Stimulated activated CD8-positive, alpha-beta memory T cell treated with anti-CD3 and anti-CD28 coated beads, Interleukin-4, amount 100 ng/mL, for 4 hours (primary cell): ENCODE measurements at places on chromosomes 1 and 21.

- no peak for DNase-seq
Measured at GRCh38 chr21:33433425-33434114, 30.4 kb downstream of the IFNGR2 start.

- DNase-seq, result no peak
Measured at GRCh38 chr21:38999161-38999560, 184.1 kb downstream of the PSMG1 start.

- DNase-seq, result no peak
Measured at GRCh38 chr1:210478820-210479219, 150.1 kb downstream of the HHAT start.

GRCh38 chr1:8989821-8990220, 36.4 kb downstream of the SLC2A7 start:
- no peak for DNase-seq

DNA sequence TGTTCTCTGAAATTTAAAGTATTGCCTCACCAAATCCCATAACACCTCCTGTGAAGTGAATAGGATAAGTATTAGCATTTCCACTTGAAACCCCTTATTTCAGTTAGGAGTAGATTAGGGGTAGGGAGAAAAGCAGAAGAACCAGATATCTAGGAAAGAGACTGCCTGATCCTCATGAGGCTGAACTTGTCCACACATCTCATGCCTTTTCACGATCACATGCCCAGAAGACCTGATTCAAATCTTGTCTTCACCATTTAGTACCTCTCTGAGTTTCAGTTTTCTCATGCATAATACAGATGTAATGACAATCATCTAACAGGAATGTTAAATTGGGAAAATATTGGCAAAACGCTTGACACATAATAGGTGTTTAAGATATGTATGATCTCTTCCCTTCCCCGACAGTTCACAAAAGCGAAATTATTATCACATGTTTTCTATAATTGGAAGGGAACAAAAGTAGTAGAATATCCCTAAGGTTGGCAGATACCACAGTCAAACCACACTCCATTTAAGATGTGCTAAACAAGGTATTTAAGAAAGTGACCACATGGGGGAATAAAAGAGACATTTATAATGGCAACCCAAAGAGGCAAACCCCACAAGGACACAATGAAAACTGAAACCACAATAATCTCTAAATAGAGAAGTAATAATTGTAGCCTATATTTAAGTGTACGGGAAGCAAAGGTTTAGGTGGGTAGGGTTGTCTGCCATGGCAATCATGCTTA, 25.2 kb downstream of the GFI1 start:
- DNase-seq, result no peak

GRCh38 chr1:214349781-214350180, 68.8 kb downstream of the SMYD2 start:
- no peak for DNase-seq

DNA sequence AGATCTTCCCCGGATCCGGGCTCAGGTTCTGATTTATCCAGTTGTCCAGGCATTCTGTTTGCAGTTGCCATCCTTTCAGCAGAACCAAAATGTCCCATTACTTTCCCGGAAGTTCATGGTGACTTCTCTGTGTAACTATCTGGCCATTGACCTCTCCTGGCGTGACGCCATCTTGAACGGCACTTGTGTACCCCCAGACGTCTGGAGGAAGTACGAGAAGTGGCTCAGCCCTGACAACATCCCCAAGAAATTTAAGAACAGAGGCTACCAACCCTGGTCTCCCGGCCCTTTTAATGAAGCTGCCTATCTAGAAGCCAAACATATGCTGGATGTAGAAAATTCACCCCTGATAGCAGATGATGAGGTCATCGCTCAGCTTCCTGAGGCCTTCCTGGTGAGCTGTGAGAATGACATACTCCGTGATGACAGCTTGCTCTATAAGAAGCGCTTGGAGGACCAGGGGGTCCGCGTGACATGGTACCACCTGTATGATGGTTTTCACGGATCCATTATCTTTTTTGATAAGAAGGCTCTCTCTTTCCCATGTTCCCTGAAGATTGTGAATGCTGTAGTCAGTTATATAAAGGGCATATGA, 22.4 kb downstream of the AADACL4 start:
- no peak for DNase-seq

GRCh38 chr21:44919111-44919912, 1.4 kb downstream of the ITGB2 start:
- no peak for DNase-seq

- no peak for DNase-seq
Measured at GRCh38 chr21:42698733-42699132, 45.3 kb downstream of the PDE9A start.

- DNase-seq, result no peak
Measured at GRCh38 chr1:201108614-201109013, 3.6 kb downstream of the CACNA1S start.

DNA sequence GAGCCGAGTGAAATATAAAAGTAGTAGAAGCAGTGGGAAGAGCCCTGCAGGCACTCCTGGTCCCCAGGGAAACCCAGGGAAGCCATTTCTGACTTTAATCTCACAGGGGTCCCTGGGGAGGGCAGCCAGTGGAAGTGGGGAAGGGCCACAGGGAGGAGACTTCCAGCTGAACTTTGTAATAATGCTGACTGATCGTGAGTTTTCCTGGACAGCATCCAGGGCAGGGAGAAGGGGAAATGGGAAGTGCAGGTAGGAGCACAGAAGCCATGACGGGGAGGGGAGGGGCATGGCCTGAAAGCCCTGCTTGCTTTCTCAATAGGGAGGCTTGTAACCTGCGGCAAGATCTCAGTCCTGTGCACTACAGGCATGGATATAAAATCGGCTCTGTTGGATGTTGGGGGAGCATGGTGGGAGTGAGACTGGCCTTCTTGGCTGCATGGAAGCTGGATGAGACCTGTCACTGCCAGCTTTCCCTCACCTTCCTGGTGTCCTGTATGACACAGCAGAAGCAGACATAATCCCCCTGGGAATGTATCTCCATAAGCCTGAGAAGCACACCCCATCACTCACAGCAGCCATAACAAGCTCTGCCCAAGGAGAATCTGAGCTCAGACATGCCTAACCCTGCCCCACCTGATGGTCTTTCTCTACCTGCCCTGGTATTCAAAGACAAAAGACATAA, 15.1 kb upstream of the MX1 start:
- no peak for DNase-seq

DNA sequence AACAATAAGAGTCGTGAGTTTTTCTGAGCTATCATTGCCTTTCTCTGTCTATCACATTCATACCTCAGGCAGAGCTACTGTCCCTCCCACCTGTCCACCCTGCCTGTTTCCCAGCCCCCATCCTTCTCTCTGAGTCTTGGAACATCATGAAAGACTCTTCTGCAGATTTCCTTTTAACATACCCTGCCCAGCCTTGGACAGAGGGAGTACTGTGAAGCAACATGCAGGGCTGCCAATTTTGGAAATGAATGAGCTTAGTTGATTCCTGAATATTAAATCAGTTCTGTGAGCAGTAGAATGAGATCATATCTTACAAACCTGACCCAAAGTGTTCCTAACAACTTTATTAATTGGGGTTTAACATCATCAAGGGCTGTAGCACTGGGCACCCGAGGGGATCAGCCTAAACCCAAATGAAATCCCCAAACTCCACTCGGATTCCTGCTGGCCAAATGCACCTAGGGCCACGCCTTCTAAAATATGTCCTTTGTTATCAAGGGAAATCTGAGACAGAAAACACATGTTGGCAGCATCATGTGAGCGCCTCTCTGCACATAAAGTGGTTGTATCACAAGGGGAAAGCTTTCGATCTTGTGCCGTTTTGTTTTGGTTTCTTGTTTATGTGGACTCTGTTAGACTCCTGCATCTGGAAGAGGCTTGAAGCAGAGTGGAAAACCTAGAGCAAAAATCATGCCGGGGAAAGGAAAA, 357.6 kb downstream of the KIF26B start:
- DNase-seq, result no peak

DNA sequence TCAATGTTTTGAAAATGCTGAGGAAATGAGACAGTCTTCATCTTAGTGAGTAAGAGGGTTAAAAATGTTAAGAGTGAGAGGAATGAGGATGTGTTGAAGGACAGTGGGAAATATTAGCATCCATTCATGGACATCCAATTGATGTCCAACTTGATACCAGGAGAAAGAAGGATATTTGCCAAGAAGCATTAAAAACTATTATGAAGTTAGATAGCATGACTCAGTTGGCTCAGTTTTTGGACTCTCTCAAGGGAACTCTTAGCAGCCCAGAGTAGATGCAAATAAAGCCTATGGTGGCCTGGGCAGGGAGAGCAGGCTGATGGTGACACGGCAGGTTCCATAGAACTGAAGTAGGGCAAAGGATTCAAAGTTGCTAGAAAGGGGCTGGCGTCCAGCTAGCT, 171.0 kb downstream of the ZZZ3 start:
- no peak for DNase-seq

- DNase-seq, result no peak
Measured at GRCh38 chr1:5198328-5198727, 543.9 kb downstream of the AJAP1 start.

- peak; percentile 28 for DNase-seq
Measured at GRCh38 chr1:1573843-1574720, 581 bp downstream of the SSU72 start.

GRCh38 chr1:119353836-119354235, 14.7 kb upstream of the HAO2 start:
- no peak for DNase-seq

DNA sequence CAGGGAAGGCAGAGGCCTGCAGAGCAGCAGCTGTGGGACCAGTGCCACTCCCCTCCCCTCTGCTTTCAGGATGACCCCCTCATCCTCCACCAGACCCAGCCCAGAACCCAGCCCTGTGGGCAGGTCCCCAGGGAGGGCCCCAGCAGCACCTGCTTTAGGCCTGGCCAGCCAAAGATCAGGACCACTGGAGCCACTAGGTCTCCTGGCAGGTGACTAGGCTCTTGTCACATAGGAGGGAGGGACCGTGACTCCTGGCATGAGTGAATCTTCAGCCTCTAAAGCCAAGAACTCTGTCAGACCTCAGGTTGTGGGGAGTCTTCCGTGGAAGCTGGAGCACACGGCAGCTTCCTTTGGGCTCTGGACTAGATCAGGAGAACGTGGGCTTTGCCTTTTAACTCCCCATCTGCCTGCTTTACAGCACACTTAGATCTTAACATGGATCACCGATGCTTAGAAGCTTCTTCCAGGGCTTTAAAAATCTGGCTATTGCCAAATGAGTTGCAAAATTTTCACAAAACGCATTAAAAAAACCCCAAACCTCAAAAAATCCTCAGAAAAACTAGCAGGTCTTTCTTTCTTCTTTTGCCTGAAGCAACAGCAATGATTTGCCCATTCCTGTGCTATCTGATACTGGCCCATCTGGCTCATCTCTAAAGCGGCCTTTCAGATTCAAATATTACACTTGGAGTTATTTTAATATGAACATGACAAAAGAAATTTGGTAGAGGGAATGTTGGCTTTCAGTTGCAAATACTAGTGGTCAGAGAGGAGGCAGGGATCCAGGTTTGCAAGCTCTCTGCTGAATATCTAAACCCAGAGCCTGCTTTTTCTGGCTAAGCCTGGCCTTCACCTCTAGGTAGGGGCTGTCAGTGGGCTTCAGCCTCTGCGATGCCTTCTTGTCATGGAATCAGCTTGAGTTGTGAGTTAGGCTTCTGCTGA, 235.2 kb downstream of the SDCCAG8 start:
- no peak for DNase-seq

GRCh38 chr1:101460739-101461138, 223.9 kb downstream of the S1PR1 start:
- DNase-seq, result no peak

- no peak for DNase-seq
Measured at GRCh38 chr1:170576980-170577379, 45.0 kb downstream of the GORAB start.

GRCh38 chr1:78009276-78009675, 4.5 kb downstream of the DNAJB4 start:
- DNase-seq, result no peak

DNA sequence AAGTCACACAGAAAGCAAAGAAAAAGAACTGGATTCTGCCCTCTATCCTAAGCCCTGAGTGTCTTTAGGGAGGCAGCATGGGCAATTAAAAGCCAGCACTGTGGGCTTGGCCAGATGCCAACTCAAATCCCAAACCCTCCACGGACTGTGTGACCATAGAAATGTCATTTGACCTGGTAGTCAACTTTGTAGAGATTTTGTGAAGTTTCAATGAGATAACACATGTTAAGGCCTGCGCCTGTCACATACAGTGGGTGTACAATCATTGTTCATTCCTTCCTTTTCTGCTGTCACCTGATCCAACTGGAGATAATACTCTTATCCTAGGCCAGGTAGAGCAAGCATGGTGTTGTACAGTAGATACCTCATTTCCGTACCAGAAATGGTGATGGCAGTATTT, 54.2 kb downstream of the TMEM53 start:
- DNase-seq, result no peak

DNA sequence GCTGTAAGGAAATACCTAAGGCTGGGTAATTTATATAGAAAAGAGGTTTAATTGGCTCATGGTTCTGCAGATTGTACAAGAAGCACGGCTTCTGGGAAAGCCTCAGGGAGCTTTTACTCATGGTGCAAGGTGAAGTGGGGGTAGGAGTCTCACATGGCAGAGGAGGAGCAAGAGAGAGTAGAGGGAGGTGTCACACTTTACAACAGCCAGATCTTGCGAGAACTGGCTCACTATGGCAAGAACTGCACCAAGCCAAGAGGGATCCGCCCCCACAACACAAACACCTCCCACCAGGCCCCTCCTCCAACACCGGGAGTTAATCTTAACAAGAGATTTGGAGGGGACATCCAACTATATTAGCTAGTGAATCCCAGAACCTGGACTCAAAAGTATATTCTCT, 135.4 kb upstream of the SOD1 start:
- DNase-seq, result no peak

GRCh38 chr1:54017979-54018378, at the start of gene LDLRAD1:
TSS of gene LDLRAD1 (minus strand) at chr1:54018186. CDS start at chr1:54018112, 74 bp downstream.
- no peak for DNase-seq

DNA sequence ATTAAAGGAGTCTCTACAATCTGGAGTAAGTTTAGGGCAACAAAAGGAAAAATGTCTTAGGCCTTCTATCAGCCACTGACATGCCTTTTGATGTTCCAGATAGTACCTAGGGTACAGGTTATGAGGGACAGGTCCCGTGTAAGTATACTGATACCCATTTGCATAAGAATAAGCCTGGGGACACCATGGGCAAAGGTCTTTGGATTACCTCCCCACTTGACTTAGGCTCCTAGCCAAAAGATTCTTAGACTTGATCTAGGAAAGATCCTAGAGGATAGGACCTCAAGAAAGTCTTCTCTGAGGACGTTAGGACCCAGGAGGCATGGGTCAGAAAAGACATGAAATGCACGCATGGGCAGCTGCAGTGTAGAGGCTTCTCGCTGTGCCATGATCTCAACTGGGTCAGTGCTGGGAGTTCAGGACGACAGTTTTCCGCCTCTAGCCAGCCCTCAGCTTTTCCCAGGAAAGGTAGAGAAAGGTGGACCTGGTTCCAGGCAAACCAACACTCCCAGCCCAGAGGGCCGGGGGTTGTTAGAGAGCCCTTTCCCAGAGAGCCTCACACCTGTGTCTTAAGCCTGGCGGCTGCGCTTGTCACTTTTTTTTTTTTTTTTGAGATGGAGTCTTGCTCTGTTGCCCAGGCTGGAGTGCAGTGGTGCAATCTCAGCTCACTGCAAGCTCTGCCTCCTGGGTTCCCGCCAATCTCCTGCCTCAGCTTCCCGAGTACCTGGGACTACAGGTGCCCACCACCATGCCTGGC, 26.6 kb downstream of the MSTO1 start:
- DNase-seq, result no peak

- no peak for DNase-seq
Measured at GRCh38 chr1:80293818-80294217, 1287.3 kb upstream of the ADGRL4 start.
